ENCODE measurements at places on chromosomes 11 and 22.

- no peak for DNase-seq
Measured at GRCh38 chr11:69014898-69015549, 2.0 kb upstream of the MRGPRF start.

GRCh38 chr11:48104568-48104924, 112.1 kb upstream of the OR4B1 start:
- DNase-seq = no peak

- no peak for DNase-seq
Measured at GRCh38 chr11:125968354-125968753, 22.5 kb downstream of the VSIG10L2 start.

- DNase-seq = no peak
Measured at GRCh38 chr22:40718250-40719204, 39.2 kb downstream of the MCHR1 start.

DNA sequence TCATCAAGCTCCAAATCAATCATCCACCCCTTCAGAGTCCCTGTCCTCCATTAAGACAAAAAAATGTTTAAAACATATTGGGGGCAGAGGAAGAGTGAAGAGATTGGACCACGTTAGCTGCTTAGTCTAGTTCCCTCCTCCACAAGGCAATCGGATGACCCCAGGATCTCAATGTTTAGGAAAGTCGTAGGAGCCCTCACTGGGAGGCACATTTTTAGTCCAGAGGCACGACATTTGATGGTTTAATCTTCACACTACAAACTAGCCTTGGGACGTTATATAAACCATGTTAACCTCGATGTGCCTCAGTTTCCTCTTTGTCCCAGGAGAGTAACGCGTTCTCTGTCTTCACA, 588 bp upstream of the FAT3 start:
- no peak for DNase-seq

DNA sequence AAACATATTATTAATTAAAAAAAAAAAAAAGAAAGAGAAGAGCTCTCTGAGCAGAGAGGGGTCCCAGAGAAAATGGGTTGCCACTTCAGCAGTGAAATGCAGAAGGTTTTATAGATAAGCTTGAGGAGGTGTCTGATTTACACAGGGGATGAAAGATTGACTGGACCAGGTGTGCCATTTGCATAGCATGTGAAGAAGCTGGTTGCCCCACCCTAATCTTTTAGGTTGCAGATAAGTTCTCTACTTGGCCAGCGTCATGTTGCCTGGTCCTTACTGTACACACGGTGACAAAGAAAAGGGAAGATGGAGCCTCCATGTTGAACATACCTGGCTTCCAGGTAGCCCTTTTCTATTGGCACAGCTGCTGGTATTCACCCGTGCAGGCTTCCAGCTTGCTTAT, 41.4 kb downstream of the MS4A2 start:
- no peak for DNase-seq

- no peak for DNase-seq
Measured at GRCh38 chr11:23377909-23378308, 517.6 kb upstream of the CCDC179 start.

GRCh38 chr22:45960477-45961386, 16.2 kb downstream of the WNT7B start:
- DNase-seq = no peak

GRCh38 chr11:63427971-63428508, 58.5 kb downstream of the SLC22A9 start:
- DNase-seq = no peak

GRCh38 chr11:46948378-46949131, 12.0 kb downstream of the CSTPP1 start:
- DNase-seq = no peak

- DNase-seq = no peak
Measured at GRCh38 chr11:11748706-11749365, 92.9 kb upstream of the USP47 start.

DNA sequence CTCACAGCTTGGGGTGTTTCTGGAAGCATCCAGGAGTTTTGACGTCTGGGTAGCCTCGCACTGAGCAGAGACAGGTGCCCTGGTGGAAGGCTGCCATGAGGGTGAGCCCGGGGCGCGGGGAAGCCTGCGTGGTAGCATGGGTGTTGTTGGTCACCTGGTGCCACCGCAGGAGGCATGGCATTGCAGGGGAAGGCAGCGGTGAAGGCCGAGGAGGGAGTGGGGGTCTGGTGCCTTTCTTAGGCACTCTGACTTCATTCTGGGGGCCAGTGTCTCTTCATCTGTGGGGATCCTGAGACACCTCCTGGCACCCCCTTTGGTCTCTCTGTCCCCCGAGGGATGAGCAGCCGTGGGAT, 271.2 kb downstream of the TBC1D22A start:
- DNase-seq = no peak

DNA sequence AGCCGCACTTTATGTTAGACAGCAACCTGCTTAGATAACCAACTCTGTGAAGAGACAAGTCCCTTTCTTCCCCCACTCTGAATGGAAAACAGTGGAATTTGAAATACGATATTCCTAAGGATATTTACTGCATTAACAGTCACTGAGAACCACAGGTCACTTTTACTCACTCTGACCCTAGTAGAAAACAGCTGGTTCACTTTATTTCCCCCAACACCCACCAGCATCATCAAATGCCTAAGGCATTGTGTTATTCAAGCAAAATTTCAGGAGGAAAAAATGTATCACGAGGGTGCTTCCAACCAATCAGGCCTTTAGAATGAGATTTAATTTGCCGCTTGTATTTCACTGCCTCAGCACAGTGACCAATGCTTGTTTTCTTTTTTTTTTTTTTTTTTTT, 1134.1 kb upstream of the CCDC90B start:
- DNase-seq = no peak

- no peak for DNase-seq
Measured at GRCh38 chr22:48939441-48940265, 888.0 kb downstream of the BRD1 start.

GRCh38 chr11:47111318-47111804, 65.3 kb downstream of the ARFGAP2 start:
- no peak for DNase-seq

GRCh38 chr22:50730941-50731661, 6.9 kb upstream of the ACR start:
- no peak for DNase-seq

DNA sequence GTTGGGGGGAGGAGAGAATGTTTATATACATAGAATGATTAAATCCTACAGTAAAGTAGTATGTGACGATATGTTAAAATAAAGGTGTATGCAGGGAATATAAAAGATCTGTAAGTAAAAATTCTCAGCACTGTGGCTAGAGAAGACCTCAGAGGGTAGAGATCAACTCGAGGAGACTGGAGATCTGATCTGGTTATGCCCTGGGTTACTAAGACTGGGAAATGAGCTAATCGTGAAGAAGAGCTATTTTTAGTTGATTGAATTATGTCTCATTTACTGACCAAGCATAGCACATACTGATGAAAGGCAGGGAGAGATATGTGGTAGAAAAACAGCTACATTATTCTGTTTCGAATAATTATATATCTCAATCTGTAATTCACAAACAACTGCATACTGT, 42.8 kb upstream of the ALKBH3 start:
- no peak for DNase-seq

- DNase-seq = no peak
Measured at GRCh38 chr22:47281126-47282106, 519.0 kb downstream of the TBC1D22A start.

DNA sequence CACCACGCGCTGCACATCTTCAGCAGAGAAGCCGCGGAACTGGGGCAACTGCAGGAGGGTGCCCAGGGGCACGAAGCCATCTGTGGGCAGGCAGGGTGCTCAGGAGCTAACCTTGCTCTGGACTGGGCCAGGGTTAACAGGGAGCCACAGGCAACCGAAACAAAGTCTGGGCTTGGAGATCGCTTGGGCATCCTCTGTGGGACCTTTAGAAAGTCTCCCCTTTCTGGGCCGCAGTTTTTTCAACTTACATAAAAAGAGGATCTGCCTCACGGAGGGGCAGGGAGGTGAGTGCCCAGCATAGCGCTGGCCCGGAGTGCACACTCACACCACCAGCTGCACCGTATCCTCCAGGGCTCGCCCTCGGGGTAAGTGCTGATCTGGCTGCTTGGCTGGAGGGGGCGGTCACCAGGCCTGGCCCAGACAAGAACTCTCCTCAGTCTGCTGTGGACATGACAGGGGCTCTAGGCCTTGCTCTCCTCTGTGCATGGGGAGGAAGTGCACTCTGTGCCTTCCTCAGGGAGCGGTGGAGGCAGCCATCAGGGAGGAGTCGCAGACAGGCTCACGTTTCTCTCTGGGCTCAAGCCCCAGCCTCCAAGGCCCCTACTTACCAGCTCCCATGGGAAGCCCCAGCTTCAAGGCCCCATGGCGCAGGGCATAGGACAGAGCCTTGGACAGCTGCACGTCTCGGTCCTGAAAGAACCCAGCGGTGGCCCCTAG, 937 bp downstream of the TRPT1 start:
- DNase-seq = no peak

- no peak for DNase-seq
Measured at GRCh38 chr11:79956061-79956460, 515.2 kb upstream of the TENM4 start.

GRCh38 chr11:64621283-64622019, 30.4 kb downstream of the SLC22A12 start:
- DNase-seq = no peak

GRCh38 chr11:128213461-128213860, 373.9 kb downstream of the ETS1 start:
- DNase-seq = no peak

GRCh38 chr11:2750101-2750681, 50.4 kb upstream of the KCNQ1OT1 start:
- no peak for DNase-seq

GRCh38 chr22:39776295-39777009, 117.1 kb downstream of the ENTHD1 start:
- no peak for DNase-seq

DNA sequence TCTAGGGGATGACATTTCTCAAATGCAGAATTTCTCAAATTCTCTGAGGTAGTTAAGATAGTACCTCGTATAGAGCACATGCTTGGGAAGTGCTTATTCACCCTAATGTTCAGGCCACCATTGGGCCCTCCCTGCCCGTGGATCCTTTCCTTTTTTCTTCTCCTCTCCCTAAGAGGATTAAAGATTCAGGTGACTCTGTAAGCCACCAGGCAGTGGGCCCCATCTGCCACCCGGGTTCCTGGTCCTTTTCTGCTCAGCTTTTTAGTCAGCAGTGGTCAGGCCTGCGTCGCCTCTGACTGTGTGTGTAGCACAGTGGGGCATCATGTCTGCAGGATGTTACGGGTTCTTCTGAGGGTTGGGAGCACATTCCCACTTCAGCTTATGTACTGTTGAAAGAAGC, 7.2 kb downstream of the CEP164 start:
- DNase-seq = no peak

- no peak for DNase-seq
Measured at GRCh38 chr11:12973528-12974181, 35.5 kb upstream of the RASSF10 start.

GRCh38 chr11:45054956-45055355, 91.5 kb upstream of the PRDM11 start:
- DNase-seq = no peak

DNA sequence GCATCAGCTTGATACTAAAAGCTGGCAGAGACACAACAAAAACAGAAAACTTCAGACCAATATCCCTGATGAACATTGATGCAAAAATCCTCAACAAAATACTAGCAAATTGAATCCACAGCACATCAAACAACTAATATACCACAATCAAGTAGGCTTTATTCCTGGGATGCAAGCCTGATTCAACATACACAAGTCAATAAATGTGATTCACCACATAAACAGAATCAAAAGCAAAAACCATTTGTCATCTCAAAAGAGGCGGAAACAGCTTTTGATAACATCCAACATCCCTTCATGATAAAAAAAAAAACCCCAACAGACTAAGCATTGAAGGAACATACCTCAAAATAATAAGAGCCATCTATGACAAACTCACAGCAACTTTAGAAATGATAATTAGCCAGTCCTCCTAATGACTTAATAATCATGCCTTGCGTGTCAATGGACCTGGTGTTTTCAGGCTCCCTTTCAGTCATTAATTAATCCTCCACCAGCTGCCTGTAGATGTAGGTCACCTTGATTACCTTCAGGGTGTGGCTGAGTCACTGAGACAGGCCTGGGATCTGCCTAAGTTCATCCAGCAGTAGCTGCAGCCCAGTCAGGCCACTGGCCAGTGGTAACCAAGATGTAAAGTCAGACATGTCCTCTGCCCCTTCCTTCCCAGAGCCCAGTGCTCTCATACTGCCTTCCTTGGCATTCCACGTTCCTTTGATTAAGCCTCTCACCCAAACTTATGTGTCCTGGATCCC, 109.8 kb downstream of the EHF start:
- no peak for DNase-seq

GRCh38 chr22:31055635-31056159, 25.4 kb upstream of the SMTN start:
- DNase-seq = no peak

GRCh38 chr11:95084509-95084908, 5.1 kb upstream of the ENDOD1 start:
- no peak for DNase-seq

GRCh38 chr22:19747551-19747950, 13.0 kb upstream of the TBX1 start:
- DNase-seq = no peak

DNA sequence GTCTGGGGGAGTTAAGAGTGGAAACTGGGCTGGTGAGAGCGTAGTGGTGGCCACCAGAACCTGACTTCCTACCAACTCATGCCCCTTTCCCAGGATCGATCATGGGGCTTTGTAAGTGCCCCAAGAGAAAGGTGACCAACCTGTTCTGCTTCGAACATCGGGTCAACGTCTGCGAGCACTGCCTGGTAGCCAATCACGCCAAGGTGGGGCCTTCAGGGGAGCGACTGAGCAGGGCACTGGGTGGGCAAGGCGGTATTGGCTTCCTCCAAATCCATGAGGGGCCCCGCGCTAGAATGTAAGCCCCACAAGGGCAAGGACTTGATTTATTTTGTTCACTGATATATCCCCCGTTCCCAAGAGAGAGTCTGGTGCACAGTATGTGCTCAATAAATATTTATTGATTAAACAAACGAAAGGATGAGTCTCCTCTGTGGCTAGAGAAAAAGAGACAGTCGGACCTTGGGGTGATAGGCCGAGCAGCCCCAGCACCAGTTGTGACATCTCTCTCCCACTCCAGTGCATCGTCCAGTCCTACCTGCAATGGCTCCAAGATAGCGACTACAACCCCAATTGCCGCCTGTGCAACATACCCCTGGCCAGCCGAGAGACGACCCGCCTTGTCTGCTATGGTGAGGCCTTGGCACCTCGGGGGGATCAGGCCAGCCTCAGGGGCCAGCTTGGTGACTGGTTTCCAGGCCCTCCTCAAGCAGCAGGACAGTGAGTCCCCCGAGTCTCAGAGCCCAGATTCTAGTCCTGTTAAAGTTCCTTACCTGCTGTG, 765 bp downstream of the ZFPL1 start:
- no peak for DNase-seq
